ENCODE measurements at places on chromosomes 2 and 18.
A peak's percentile ranks its signal among the peaks of the same experiment; 100 is the strongest.

GRCh38 chr2:102841107-102841840 lies 79.4 kb downstream of the TMEM182 start:
- DNase-seq = peak; percentile 25

GRCh38 chr2:66866331-66867062 lies 431.6 kb downstream of the MEIS1 start:
- no peak for DNase-seq

GRCh38 chr2:88856409-88857135 lies 165.1 kb downstream of the RPIA start:
- no peak for DNase-seq

GRCh38 chr2:206955253-206955652 lies 15.9 kb downstream of the CPO start:
- no peak for DNase-seq

DNA sequence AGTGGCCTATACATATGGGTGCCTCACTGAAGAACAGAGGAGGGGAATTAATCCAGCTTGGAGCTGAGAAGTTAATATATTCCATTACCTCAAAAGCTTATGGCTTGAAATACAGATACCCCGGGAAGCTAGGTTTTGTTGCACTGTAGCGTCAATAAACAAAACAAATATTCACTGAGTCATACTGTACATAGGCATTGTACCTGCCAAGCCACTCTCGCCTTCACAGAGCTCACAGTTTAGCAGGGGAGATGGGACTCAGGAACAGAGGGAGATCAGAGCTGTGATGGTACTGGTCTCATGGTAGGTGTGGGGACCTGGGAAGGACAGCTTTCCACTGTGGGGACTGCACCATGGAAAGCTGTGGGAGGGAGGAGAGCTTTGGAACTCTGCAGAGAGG lies 111.2 kb upstream of the ST6GAL2 start:
- DNase-seq = no peak

DNA sequence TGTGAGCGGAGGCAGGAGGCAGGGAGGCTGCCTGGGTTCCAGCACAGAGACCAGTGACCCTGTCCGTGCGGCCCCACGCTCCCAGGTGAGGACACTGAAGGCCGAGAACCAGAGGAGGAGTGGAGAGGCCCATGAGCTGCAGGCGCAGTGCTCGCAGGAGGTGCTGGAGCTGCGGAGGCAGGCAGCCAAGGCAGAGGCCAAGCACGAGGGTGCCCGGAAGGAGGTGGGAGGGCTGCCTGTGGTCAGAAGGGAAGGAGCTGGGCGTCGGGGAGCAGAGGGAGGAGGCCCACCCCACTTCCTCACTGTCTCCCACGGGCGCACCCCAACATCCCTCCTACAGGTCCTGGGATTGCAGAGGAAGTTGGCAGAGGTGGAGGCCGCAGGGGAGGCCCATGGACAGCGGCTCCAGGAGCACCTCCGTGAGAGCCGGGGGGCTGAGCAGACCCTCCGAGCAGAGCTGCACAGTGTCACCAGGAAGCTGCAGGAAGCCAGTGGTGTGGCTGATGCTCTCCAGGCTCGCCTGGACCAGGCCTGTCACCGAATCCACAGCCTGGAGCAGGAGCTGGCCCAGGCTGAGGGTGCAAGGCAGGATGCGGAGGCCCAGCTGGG lies 33.0 kb upstream of the SNED1 start:
- DNase-seq = no peak

DNA sequence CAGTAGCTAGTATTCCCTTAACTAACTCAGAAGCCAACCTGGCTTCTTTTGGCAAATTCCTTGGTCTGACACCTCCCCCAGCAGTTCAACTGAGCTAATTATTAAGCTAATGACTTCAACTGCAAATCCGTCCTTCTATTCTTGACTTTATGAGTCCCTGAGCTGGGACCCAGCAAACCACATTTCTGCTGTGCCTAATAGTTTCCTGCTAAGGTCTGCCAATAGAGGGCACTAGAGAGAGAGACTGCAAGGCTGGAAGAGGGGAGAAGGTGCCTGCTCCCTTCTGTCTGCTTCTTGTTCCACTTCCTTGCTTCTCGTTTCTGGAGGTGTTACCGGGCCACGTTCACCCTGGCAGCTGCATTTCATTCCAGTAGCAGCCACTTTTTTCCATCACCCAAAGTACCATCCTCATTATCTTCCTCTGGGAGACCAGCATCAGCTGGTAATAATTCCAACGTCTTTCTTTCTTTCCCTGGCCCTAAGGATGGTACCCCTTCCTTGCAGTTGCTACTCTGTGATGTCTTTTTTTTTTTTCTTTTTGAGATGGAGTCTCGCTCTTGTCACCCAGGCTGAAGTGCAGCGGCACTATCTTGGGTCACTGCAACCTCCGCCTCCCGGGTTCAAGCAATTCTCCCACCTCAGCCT lies 352.0 kb downstream of the TNS1 start:
- DNase-seq = peak; percentile 18

DNA sequence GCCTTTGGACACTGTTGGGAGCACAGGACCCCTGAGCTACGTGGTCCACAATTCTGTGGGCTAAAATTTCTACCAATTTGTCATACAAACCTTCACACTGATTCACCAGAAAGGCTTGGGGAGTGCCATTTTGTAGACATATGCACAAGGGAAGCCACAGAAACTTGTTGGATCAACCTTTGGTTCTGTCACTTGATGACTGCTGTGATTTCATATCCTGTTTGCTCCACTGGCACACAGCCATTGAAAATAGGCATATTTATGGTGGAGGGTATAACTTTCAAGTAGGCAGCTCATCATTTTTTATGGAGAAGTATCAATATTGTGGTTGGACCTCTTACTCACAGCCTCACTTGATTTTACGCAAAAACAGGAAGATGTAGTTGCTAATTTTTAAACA lies 10.5 kb downstream of the NAPG start:
- no peak for DNase-seq

DNA sequence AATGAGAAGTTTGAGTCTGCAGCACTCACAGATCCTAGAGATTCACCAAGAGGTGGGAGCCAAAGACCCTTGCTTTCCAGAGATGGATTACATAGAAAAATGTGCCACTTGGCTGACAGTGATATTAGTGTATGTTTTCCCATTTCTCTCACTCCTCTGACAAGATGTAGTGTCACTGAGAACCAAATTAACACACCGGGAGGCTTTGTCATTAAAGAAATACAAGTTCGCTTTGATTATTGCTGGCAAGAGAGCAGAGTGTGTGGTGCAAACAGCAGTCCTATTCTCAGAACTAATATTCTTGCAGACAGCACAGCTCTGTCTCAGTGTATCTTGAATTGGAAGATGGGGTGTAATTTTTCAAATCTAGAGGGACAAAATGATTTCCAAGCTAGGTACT lies 171.6 kb upstream of the SETBP1 start:
- DNase-seq = no peak

DNA sequence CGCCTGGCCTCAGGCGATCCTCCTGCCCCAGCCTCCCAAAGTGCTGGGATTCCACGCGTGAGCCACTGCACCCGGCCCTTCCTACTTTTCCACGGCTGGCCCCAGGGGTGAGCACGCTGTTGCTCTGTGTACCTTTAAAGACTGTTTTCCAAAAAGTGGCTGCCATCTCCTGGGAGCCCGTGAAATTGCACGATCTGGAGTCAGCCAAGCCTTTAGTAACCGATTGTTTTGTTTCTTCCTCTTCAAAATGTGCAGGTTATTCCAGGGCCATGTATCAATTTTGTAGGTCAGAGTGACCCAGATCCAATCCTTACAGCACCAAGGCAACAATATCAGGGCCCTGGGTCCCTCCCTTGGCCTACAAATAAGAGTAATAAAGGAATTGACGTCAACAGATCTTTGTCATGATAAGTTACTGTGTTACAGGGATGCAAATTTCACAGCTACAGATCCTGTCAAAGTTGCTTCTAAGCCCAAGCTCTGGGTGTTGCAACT lies 135.6 kb upstream of the ZNF236 start:
- DNase-seq = peak; percentile 28

GRCh38 chr2:241460631-241461030 lies 47.8 kb downstream of the STK25 start:
- no peak for DNase-seq

GRCh38 chr2:8030573-8031303 lies 651.1 kb upstream of the ID2 start:
- DNase-seq = no peak

- no peak for DNase-seq
These were observed 325.9 kb downstream of the PAX3 start for GRCh38 chr2:221972813-221973478.

- DNase-seq = no peak
These were observed 348.9 kb upstream of the SLC39A10 start for GRCh38 chr2:195308163-195308562.

GRCh38 chr2:182817558-182817957 lies 48.9 kb downstream of the FRZB start:
- DNase-seq = no peak

DNA sequence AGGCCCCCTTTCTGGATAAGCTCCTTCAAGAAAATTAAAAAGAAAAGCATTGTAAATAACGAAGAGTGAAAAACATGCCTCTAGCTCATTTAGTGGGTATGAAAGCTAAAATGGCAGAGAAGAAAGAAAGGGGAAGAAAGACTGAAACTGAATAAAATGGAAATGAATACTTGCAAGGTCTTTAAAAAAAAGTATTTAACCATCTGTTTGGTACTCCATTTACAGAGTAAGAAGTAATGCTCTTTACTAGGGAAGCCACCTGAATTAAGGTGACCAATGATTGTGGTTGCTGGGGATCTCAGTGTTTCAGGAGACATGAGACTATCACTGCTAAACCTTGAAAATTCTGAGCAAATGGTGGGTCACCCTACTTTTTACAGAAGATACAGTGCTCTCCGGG lies 17.7 kb upstream of the ARL5A start:
- no peak for DNase-seq

DNA sequence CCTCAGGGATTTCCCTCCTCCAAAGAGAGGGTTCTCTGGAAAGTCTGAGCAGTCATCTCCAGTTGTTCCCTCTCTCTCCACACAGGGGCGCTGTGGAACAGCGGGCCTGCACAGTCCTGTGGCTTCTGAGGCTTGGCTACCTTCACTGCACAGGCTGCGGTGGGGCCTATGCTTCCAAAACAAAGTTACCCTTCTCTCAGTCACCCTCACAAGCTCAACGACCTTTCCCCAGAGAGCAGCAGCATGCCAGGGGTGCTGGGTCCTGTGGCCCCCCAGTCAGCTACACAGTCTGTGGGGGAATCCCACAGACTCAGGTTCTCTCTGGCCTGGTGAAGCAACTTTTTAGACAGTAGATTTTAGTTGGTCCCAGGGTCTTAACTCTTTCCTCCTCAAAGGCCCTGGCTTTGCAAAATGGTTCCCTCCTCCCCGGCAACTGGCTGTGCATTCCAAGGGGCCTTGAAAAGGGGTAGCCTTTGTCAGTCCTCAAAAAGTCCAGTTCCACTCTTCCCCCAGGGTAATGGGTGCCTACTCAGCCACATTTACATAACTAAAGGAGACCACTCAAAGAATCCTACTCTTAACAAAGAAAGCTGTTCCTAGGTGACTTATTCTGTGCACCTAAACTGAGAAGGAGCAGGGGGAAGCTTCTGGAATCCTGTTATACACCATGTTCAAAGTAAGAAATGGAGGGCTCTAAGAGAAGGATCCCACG lies 14.9 kb downstream of the B3GNT7 start:
- DNase-seq = no peak

DNA sequence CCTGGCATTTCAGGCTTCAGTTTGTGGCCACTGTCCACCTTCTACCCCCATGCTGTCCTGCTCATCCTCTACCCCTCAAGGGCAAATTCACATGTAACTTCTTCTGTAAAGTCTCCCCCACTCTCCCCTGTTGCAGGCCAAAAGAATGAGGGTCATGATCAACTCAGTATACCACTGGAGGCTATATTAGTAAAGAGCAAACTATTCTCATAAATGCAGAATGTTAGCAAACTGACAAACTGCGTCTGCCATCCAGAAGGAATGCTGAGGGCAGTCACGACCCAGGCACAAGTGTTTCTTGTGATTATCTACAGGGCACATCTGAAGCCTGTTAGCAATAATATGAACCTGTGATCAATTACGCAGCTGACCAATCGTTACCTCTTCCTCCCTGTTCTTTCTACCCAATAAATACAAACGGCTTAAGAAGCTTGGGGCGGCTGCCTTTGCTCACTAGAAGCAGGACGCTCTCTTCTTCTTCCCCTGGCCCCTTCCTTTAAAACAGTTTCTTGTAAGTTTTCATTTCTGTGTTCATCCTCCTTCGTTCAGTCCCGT lies 58.3 kb downstream of the SEPTIN10 start:
- no peak for DNase-seq

DNA sequence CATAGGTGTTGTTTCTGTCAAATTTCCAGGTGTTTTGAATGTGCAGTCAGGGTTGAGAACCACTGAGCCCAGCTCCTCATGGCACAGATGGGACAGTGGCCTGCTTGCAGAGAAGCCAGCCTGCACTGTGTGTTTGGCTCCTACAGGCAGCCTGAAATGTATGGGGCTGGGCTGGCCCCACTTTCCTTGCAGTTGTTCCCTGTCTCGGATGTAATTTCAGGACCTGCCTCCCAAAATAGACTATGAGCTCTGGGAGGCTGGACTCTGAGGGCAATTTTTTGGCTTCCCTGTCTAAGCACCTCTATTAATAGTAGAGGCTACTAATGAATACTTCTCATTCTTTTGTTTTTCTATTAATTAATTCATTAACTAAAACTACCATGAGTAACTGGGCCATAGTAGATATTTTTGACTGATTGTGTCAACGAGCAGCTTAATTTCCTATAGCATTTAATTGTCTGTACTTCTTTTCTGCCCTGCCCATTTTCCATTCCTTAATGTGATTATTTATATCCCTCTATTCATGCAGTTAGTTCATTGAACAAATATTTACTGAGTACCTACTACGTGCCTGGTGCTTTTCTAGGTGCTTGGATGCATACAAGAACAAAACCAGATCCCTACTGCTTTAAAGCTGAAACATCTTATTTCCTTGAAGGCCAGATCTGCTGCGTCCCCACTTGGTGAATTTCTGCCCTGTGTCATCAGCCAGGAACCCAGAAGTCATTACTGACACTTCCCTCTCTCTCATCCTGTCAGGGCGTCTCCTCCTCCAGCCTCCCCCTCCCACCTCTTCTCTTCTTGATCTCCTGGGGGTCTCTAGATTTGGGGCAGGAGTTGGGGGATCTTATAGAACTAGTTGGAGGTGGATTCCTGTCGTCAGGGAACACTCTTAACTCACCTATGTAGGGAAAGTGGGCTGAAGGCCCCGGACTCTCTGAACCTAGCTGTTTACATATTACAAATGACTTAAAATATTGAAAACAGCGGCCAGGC lies 16.3 kb downstream of the DYSF start:
- no peak for DNase-seq

DNA sequence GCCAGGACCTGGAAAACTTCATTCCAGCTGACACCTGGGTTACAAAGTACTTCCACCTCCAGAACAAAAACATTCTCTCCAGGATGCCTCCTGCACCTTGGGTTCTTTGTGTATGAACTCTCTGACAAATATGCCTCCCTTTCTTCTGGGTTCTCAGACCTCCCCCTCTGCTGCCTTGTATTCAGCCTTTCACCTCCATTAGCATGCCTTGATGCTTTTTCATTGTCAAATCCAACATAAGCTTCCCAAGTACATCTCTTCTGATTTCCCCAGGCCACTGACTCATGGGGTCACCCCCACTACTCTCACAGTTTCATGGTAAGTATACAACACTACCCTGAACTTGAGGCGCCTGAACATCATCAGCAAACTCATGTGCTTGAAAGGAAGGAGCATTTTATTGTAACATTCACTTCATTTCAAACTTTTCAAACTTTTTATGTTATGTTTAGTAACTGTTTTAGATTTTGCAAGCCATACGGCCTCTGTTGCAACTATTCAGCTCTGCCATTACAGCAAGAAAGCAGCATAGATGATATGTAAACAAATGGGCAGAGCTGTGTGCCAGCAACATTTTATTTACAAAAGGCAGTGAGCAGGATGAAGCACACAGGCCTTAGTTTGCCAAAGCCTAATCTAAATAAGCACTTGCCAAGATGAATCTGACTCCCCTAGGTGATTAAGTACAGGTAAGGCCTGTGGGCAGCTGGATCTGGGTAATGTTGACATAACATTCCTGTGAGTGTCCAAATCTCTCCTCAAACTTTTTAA lies 32.5 kb upstream of the MRPS9 start:
- no peak for DNase-seq
